NCI-H2029 treated with DMSO at 0.1 percent for 48 hours (cell line): ENCODE measurements at places on chromosomes 16 and 17.

DNA sequence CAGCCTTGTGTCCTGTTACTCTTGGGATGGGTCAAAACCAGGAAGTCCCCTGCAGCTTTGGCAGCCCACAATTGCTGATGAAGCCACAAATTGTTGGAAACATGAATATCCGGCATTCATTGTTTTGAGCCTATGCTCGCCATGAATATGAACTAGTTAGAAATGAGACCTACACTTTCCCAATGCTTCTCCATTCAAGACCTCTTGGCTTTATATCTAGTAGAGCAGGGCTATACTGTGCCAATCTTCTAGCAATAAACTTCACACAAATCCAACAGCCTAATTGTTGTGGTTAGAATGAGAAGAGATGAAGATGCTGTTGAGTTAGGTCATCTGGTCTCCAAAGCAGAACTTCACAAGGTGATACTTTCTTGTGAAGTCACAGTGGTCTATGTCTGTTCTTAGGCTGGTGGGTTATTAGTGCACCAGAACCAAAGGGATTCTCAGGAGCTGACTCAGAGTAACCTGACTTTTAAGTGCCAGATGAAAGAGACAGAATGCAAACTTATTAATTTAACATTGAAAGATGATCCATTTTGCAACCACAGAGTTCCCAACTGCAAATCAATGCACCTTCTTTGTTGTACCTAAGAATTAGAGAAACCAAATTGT, 13.7 kb upstream of the KRT23 start:
- no peak for DNase-seq

DNA sequence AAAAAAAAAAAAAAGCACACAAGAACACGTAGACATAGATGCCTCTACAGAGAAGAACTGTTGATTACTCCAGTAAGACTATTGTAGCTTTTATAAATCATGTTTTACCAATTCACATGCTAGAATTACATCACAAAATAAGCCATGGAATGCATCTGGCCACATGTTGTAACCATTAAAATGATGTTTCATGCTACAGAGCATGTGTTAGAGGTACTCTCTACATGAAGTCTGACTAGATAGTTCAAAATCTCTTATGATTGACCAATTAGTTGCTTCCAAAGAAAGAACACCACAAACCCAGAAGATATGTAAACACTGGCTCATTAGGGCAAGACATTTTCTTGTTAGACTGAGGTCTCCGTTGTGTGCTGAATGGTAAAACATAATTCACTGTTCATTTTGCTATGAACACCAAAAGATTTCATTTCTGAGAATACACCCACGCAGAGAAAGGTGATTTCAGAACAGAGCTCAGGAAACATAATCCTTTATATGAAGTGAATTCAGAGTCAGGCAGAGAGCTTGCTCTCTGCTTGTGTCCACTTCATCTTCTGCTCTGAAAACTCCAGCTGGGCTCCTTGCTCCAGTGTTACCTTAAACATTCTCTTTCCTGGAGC, 411.4 kb upstream of the SOX9 start:
- DNase-seq: no peak

DNA sequence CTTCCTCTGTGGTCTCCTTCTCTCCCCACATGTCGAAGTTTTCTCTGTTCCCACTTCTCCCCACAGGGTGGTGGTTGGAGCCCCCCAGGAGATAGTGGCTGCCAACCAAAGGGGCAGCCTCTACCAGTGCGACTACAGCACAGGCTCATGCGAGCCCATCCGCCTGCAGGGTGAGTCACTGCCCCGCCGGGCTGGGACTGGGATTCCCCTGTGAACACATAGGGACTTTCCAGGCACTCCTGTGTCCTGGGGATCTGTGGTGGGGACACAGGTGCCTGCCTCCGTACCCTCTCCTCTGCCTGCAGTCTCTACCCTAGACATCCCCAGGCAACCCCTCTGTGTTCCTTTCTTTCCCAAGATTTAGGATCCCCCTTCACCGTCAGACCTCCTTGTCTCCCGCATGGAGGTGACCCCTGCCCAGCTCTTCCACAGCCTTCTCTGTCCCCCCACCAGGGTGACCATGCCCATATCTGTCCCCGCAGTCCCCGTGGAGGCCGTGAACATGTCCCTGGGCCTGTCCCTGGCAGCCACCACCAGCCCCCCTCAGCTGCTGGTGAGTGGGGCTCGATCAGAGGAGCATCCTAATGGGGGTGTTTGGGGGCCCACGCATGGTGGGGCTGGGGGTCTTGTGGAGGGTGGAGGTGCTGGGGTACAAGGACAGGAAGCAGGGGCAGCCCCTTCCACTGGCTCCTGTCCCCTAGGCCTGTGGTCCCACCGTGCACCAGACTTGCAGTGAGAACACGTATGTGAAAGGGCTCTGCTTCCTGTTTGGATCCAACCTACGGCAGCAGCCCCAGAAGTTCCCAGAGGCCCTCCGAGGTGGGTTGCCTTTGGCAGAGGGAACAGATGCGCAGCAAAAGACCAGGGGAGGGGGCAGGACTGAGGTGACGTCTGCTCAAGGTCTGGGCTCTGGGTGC, 5.8 kb downstream of the ITGAM start:
- no peak for DNase-seq

DNA sequence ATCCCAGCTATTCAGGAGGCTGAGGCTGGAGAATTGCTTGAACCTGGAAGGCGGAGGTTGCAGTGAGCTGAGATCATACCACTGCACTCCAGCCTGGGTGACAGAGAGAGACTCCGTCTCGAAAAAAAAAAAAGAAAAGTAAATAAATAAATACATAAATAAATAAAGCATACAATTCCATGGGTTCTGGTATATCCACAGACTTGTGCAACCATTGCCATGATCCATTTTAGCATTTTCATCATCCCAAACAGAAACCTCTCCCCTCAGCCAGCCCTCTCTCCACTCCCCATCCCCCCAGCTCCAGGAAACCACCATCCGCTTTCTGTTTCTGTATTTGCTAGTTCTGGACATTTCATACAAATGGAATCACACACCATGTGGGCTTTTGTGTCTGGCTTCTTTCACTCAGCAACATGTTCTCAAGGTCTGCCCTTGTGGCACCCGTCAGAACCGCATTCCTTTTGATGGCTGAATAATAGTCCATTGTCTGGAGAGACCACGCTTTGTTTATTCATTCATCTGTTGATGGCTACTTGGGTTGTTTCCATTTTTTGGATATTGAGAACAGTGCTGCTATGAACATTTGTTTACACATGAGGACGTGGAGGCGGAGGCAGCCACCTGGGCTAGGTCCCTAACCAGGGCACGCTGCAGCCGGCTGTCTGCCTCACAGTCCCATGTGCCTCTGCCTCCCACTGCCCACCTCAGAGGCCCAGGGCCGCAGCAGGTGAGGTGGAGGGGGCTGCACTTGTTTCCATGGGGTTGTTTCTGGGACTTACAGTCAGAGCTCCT, 76.2 kb downstream of the NT5M start:
- peak; percentile 44 for DNase-seq

GRCh38 chr17:14298947-14299279, 2.0 kb upstream of the HS3ST3B1 start:
- DNase-seq: no peak

DNA sequence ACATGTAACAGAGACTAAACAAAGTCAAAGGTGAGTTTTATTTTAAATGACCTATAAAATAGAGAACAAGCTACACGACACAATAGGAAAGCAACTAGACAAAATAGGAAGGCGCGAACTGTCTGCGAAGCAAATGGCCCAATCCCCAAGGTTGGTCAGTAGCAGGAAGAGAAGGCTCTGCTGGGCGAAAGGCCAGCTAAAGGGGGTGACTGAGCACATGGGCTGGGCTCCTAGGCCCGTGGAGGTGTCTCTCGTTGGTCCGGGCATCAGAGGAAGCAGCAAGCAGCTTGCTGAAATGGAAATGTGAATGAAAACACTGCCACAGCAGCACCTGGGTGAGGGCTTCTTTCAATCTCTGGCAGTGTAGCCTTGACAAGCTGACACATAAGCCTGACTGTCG, 129.4 kb downstream of the ZNF778 start:
- no peak for DNase-seq

DNA sequence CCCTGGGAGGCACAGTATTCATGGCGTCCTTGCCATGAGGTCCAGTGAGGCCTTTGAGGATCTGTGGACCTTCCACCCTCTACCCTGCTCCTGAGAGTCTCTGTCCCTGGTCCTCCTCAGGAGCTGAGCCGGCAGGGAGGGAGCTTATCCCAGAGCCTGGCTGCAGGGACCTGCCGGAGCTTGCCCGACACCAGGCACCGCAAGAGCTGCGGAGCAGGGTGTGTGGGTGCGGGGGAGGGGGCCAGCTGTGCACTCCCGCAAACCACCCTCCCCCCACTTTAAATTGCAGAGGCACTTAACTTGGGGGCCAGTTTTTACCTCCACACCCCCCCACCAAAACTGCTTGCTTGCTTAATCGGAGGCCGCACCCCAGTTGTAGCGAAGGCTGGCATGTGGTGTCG, 609 bp upstream of the ZNF750 start:
- DNase-seq: no peak

DNA sequence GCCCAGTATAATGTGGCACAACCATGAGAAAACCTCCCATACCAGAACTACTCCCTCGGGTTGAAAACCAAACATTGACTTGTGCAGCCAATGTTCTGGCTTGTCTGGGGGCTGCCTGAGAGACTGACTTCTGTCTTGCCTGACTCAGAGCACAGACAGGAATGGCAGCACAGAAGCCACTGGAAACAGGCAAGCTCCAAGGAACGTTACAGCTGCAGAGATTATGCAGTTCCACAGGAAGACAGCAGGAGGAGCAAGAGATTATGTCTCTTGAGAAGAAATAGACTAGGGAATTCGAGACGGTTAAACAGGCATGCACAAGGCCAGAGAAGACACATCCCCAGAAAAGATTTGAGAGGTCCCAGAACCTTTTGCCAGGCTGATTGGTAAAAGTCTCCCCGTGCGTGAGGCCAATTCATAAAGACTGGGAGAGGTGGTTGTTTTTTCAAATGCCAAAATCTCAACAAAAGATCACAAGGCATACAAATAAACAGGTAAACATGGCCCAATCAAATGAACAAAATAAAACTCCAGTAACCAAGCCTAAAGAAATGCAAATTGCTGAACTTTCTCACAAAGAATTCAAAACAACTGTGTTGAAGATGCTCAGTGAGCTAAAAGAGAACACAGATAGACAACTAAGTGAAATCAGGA, 90.6 kb upstream of the CDH5 start:
- peak; percentile 32 for DNase-seq

DNA sequence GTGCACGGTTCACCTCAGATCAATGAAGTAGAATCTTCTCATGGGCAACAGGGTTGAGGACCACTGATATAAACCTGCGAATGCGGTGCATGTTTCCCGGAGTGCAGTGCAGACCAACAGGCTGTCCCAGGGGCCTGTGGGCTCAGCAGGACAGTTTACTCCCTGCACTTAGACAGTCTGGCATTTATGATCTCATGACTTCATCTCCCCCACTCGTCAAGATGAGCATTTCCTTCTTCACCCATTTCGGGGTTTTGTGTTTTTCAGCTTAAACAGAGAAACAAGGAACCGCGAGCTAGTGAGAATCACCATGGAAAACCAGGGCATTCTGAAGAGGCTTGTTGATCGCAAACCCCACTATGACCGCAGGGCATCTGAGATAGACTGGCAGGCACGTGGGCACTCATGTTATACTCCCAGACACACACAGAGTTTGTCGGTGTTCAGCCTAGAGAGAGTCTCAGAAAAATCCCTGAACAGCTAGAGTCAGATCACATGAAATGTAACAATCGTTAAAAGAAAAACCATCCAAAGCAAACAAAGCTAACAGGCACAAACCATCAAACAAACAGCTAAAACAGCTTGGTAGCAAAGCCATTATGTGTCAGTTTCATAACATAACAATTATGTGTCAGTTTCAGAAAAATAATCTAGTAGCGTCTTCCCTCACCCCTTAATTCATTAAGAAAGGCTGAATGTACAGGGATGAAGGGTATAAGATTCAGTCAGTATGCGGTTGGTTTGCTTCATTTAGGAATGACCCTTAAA, 2.9 kb downstream of the CFAP97D1 start:
- no peak for DNase-seq

DNA sequence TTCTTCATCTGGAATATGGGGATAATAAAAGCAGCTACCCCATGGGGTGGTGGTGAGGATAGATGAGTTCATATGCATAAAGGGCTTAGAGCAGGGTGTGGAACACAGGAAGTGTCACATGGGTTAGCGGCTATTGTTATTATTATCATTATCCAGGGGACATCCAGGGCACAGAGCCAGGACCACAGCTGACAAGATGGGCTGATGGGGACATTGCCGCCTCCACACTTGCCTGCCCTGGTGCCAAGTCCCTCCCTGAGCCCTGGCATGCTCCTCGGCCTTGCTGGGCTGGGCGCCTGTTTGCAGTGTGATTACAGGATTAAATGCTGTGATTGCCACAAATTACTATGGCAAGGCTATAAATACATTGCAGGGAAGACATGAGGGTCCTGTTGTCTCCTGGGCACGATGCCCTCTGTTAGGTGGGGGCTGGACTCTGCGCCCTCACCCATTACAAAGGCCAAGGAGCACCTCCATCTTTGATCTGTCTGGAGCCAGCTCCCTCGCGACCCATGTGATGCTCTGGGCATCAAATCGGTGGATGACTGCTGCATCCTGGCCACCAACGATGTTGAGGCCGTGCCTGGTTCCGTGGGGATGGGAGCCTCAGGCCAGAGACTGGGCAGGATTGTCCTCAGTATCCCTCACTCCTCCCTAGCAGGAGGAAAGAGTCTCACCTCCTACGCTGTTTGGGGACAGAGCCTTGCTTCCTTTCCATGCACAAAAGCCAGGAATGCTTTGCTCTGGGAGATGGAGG, 43.2 kb downstream of the PIMREG start:
- DNase-seq: no peak

GRCh38 chr17:44074231-44074910, 3.8 kb downstream of the G6PC3 start:
- no peak for DNase-seq

DNA sequence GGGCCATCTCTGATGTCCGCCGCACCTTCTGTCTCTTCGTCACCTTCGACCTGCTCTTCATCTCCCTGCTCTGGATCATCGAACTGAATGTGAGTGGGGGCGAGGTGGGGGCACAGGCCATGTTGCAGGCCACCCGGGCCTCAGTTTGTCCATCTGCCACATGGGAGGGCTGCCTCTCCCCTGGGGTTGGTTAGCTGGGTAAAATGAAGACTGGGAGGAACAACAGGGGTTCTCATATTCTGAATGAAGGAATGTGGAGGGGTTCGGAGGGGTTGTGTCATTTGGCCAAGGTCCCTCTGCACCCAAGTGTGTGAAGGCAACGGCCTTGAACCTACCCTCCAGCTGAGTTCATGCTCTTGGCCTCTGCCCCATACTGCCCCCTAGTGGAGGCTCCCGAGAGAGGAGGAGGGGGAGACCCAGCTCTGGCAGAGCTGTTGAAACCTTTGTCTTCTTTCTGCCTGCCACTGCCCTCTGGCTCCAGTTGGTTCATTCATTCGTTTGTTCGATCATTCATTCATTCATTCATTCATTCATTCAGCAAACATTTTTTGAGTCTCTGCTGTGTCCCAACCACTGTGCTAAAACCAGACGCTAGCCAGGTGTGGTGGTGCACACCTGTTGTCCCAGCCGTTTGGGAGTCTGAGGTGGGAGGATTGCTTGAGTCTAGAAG, 11.4 kb upstream of the TCAP start:
- DNase-seq: no peak
